ENCODE measurements at places on chromosomes 12 and 14.
A peak's percentile ranks its signal among the peaks of the same experiment; 100 is the strongest.

GRCh38 chr14:73503648-73504047 is 12.9 kb downstream of the RIOX1 start:
- DNase-seq = no peak

DNA sequence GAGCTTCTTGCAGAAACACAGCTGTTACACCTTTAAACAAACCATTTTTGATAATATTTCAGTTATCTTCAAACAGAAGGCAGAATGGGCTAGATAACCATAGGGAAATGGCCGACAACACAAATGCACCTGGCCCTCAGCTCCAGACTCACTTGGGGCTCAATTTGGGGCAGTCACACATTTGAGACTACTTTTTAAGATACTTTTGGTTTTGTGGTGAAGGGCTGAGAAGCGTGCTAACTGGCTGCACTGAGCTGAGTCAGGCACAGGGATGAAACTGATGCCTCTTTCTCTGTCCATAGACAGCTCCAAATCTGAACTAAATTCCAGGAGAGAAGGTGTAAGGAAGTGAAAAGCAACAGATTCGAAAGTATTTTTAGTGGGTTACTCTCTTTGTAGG is 18.5 kb upstream of the GRIP1 start:
- no peak for DNase-seq

DNA sequence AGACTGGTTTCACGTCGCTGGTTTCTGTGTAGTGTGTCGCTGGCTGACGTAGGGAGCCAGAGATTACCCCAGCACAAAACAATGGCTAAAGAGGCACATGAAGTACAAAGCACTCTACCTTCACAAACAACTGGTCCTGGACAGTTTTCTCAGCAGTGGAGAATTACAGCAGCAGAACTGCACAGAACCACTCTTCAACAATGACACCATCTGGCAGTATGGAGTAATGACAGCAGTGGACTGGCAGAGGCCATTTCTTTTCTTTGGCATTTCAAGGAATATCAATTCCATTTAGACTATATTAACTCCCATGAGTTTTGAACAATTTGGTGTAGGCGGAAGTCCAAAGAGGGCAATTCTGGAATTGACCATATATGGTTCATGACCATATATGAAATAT is 1074.1 kb downstream of the AACS start:
- DNase-seq = no peak

DNA sequence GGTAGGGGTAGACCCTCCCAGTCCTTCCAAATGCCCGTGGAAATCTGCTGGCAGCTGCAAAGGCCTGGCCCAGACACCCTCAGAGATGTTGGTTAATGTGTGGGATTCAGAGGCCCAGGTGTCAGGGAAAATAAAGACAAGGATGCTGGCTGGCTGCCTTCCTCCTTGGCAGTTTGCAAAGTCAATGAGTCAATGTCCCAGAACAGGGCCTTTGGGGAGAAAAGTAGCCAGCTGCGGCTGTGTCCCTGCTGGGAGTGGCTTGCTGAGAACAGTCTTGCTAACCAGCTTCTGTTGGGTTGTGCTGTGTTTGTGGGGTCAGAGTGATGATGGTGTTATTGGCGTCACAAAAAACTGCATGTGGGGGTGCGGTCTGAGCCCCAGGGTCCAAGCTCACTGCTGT is 29.2 kb downstream of the GLRX5 start:
- DNase-seq = peak; percentile 9

DNA sequence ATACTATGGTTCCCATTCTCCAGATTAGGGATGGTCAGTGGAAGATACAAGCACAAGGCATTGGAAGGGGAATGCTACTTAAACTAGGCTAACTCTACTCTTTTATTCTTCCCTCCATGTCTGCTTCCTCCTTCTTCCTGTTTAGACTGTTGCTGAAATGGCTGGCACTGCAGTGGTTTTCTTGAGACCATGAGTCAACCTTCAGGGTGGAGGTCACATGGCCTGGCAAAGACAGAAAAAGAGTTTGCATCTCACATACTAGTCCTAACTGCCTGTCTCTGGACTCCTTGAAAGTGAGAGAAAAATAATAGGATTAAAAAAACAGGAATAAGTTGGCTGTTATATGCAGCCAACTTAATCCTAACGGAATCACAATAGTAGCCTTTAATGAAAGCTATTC is 37.0 kb downstream of the ALDH1L2 start:
- DNase-seq = no peak

DNA sequence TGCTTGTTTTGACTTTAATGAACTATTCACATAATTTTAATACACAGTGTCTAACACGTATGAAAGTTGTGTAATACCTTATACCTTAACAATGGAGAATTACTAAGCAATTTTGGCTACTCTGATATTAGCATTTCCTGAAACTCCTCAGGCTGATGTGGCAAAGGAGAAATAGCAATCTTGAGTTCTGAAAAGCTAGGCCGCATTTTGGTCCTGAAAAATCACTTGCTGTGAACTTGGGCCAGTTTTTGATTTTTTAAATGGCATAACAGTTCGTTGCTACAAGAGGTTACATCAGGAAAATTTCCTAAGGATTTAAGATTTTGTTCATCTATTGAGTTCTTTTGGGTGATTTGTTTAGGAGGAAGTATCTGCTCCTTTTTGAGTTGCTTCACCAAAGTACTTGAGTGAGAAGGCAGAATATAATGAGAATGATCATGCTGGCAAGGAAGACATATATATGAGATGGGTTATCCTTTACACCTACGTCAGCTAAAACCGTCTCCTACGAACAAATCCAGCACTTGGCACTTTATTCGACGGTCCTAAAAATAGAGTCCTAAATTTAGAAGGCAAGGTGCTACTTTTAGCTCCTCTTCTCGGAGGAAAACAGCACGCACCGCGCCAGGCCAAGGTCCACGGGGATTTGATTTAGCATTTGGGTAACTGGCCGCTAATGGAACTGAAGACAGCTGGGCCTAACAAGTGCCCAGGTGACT is 32.2 kb downstream of the MIA2 start:
- DNase-seq = peak; percentile 2

DNA sequence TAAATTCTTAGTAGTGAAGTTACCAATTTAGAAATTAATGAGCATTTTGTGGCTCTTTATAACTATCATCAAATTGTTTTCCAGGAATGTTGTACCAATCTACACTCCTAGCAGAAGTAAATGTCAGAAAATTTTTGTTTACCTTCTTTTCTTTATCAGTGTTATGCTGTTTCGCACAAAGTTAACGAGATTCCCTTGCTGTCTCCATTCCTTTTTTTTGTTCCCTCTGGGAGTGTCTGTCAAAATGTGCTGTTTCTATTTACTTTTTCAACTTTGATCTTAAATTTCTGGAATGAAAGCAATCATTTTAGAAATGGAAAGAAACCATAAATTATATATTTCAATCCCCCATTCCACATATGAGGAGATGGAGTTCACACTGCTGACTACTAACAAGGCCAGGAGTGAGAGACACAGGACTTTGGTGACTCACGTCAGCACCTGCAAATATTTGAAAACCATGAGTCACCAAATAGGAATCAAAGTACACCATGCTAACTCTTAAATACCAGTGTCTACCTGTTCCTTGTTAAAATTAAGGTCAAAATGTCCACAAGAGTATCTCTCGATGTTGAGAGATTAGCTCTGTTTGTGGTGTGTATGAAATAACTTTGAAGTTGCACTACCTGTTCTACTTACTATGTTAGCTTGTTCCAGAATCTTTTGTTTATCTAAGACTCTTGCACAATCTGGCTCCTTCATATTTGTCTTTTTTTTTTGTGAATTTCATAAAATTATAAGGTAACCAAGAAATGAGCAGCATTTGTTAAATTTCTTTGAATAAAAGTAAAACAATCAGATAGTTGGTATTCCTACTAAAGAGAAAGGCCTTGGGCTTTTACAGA is 106.0 kb downstream of the RMST start:
- DNase-seq = no peak

- DNase-seq = no peak
Observed at GRCh38 chr14:104289507-104289906, 151.1 kb downstream of the KIF26A start.

- DNase-seq = no peak
Observed at GRCh38 chr12:3755898-3756297, 3.0 kb upstream of the CRACR2A start.

DNA sequence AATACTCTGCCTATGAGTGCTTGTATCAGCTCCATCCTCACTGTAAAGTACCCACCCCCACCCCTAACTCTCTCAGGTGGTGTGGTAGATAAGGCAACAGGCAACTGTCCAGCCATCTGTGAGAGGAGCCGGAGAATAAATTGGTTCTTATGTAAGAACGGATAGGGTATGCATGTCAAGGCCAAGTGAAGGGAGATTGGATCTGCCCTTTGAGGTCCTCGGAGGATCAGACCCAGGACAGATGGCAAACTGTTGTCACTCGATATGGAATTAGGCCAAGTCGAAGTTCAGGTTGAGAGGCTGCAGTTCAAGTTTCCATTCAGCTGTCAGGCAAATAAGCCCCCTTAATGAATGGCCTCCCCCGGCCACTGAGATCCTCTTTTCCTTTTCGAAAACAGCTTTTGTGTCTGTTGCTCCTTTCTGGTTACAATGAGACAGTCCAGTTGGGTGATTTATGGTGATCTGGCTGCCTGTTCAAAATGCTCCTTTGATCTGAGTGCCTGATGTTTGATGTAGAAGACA is 120.3 kb downstream of the VRK1 start:
- DNase-seq = no peak

- DNase-seq = no peak
Observed at GRCh38 chr12:54041097-54041690, 8.3 kb downstream of the HOXC5 start.

DNA sequence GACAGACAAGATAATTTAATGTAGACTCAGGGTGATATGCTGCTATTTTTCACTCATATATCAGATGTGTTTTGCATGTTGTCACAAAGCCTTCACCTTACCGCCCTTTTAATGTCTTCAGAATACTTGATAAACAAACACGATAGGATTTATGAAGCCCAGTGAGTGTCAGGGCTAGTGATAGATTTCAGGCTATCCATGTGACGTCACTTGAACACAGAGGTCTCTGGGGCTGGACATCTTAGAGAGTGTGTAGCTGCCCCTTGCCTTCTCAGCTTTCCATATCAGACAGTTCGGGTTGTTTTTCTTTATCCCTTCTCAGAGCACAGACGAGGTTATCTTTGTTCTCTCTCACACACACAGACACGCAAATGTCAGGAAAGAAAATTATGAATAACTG is 105.3 kb upstream of the GSC start:
- DNase-seq = no peak

GRCh38 chr12:119328111-119328510 is 6.4 kb upstream of the CCDC60 start:
- DNase-seq = no peak

GRCh38 chr12:111434049-111434448 is 28.3 kb downstream of the SH2B3 start:
- DNase-seq = no peak

DNA sequence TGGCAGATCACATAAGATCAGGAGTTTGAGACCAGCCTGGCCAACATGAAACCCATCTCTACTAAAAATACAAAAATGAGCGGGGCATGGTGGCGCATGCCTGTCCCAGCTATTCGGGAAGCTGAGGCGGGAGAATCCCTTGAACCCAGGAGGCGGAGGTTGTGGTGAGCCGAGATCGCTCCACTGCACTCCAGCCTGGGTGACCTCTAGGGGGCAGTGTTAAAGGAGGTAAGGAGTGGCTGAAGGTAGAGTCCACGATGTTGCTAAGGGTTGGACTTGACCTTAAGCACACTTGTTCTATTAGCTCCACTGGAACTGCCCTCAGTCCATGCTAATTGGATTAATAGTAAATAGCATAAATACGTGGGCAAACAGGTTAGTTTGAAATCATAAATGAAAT is 62.4 kb upstream of the PSMC1 start:
- DNase-seq = no peak

DNA sequence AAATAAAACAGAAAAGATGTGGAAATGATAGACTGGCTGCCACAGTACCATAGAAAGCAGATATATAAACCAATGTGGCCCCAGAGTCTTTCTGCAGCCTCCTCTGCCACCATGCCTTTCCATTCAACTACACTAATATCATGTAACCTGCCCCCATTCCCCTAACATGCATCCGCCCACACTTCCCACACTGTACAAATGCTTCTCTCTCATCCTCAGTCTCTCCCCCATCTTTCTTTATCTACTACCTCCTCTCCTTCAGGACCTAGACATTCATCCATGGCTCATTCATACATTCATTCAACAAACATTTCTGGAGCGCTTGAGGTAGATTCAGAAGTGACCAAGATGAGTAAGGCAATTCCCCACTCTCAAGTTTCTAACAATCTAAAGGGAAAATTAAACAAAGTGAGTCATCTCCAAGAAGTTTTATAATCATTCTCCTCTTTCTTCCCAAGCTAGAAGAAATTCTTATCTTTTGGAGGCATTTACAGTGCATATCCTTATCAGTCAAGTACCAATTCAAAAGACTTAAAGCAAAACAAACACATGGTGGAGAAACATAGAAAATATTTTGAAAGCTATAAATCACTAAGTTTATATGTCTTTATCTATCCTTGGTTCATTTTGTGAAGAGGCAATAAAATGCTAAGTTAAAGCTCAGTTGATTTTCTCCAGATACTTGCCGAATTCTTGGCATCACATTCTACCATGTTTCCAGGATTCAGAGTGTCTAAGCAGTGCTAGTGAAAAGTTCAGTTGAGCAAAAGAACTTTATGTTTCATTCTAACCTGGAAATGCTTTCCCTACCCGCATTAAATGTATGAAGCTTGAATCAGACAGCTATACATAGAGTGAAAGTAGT is 70.5 kb upstream of the FRMD6 start:
- DNase-seq = no peak

DNA sequence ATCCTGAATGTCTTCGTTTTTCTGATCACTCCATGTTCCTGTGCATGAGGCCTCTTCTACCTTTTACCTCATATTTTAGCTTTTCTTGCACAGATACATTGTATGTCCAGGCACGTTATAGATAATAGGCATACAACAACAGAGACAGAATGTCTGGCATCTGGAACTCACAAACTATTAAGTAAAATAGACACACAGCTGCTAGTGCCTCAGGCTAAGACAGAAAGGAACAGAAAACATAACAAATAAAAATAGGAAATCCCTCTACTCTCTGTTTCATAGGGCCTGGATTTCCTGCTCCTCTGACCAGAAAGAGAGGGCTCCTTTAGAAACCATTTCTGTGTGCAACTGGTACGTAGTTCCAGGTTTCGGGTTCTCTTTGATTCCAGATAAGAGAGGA is 48.6 kb downstream of the ATXN7L3B start:
- DNase-seq = no peak

GRCh38 chr14:33271891-33272290 is 333.2 kb downstream of the NPAS3 start:
- no peak for DNase-seq

- DNase-seq = peak; percentile 54
Observed at GRCh38 chr12:57462251-57462911, 2.8 kb downstream of the GLI1 start.

- DNase-seq = no peak
Observed at GRCh38 chr12:107327651-107328182, 234.4 kb upstream of the CRY1 start.

All from NCI-H1092 (cell line).